GM23248 (cell line): ENCODE measurements at places on chromosomes 2 and 18. TPM values are rescaled to one million over a fixed set of nuclear protein-coding genes. Genes with fewer than 3 reads are reported as not detected.
A peak's percentile ranks its signal among the peaks of the same experiment; 100 is the strongest.

GRCh38 chr2:38554973-38555595 lies 47.6 kb downstream of the HNRNPLL start:
- DNase-seq: peak; percentile 54

- DNase-seq: peak; percentile 34
Measured at GRCh38 chr2:165952741-165953211, 800 bp downstream of the TTC21B start.

The ELOA2 gene
- total RNA-seq: not detected in 2 replicates

DNA sequence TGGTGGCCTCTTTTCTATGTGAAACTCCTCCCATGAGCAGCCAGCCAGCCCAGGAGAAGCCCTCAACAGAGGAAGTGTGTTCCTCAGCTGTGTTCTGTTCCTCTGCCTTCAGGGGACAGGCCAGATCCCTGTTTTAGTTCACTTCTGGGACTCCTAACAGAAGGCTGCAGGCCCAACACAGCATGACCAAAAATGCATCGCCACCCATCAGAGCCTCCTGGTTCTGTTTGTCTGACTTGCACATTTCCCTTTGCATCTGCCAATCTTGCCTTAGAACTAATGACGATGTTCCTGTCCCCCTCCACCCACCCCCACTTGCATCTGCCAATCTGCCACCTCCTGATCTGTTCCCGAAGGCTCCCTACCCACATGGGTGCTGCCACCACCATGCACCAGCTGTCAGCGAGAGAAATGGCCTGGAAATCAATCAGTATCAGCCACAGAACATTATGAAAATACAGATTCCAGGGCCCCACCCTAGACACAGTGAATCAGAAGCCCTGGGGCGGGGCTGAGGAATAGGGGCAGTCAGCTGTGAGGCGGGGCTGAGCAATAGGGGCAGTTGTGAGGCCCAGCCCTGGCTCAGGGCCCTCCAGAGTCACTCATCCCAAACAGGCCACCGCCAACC lies 51.0 kb downstream of the FAM168B start:
- peak; percentile 68 for DNase-seq

DNA sequence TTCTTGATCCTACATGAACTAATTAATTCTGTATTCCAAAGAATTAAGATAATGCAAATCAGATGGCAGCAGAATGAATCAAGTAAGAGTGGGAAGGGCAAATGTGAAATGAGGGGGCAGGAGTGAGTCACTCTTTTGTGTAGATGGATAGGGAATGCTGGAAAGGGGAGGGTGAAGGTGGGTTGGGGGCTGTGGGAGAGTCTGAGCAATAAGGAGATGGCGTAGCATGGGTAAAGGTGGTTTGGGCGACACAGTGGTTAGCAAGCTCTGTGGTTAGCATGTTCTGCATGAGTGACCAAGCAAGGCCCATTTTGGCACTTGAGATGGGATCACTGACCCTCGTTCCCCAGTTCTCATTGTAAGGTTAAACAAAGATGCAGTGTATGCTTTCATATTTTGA lies 20.4 kb downstream of the GPD2 start:
- peak; percentile 51 for DNase-seq

DNA sequence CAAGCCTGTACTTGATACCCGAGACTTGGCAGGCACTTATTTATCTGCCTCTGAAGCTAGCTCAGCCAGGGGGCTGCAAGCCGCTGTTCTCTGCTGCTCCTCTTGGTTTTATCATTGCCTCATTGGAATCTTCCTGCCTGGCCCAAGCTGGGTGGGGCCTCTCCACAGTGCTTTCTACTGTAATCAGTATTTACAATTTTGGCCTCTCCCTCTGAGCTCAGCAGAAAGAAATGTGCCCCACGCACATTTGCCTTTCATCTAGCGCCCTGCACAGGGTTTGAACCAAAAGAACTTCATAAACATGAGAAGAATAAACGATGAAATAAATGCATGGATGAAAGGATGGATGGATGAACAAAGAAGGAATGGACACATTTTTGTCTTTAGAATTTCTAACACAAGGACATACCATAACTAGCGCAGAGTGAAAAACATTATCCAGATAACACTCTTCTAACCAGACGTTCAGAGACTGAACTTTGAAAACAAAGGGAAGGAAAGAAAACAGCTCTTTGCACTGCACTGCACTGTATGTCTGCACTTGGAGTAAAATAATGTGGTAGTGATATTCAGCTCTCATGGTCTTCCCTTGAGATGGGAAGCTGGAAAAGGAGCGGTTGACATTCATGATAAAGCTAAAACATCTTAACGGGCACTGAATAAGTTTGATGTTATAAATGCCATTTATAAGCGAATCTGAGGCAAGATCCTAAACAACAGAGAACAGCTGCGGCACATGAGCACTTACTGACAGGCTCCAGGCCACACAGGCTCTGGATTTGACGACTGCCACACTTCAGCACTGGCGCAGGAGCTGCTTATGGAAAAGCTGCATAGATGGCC lies 86.8 kb upstream of the SP3 start:
- peak; percentile 76 for DNase-seq

DNA sequence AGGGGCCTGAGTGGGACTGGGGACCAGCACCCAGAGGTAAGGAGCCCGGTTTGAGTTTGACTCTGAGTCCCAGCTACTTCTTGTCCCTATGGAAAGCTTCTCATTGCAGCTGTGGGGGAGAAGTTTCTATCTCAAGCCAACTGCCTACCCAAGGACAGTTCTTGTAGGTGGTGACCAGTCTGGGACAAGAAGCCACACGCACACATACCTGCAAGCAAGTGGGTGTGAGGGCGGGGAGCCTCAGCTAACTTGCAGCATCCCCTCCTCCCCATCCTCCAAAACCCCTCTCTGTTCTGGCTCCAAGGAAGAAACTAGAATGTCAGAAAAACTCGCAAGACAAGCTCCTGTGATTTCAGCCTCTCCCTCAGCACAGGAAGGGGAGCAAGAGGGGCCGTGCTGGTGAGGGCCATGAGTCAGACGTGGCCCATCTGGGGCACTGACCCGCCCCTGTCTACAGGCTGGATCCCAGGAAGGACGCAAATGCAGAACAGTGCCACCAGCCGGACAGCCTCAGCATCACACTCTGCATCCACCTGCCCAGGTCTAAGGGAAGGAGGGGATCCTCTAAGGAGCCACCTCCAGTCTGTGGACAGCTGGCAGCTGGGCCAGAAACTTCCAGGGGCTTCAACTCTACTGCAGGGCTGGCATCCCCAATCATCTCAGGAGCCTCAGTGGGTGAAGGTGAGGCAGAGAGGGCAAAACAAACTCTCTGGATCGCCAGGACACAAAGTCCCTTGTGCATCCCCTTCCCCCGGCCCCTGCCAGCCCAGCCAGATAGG lies 103.4 kb downstream of the TNS1 start:
- peak; percentile 97 for DNase-seq

The HOXD1 gene
- total RNA-seq: 0.13 and 0.43 TPM in 2 replicates

GRCh38 chr18:42929181-42929580 lies 186.3 kb downstream of the RIT2 start:
- no peak for DNase-seq

The C2orf92 gene
- total RNA-seq: 1.2 and 3.4 TPM in 2 replicates

DNA sequence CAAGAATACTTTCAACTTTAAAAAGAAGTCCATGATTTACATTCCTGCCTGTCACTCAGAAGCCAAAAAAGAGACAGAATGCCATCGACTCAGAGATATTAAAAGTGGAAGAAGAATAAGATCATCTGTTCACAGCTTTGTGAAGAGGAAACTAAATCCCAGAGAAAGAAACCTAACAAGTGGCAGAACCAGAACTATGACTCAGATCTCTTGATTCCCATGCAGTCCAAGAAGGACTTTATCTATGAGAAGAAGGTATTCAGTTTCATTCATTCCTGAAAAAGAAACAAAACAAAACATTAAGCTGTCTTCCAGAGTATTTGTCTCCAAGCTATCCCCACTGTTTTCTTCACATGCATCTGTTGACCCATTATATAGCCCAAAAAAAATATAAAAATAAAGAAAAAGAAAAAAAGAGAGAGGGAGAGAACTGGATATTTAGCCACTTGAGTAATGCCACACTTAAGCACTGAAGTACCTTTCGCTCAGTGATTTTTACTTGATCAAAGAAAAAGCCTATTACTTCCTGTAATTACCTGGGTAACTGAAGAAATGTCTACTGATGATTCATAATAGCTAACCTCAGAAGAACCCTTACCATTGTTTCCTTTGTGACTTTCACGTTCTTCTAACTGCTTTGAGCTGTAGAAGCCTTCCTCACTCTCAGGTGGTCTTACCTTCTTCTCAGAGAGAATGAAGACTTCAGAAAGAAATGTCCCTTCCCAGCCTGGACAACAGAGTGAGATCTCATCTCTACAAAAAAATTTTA lies 17.7 kb upstream of the AKAIN1 start:
- DNase-seq: no peak

DNA sequence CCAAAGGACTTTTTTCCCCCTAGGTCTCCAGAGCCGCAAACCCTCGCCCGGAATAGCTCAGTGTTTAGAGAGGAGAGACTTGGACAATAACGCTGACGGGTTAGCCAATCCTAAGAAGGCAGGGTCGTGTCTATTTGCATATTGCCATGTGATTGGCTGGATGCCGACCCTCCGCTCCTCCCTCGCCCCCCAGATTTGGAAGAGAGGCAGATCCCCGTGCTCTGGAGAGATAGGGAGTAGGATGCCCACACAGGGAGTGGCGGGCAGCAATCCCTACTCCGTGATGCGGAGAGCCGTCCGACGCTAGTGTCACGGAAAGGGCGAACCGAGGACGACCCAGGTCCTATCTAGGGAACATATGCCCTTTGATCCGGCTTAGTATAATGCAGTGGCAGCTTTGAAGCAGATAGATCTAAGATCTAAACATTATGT lies 1.4 kb downstream of the WNT6 start:
- no peak for DNase-seq

DNA sequence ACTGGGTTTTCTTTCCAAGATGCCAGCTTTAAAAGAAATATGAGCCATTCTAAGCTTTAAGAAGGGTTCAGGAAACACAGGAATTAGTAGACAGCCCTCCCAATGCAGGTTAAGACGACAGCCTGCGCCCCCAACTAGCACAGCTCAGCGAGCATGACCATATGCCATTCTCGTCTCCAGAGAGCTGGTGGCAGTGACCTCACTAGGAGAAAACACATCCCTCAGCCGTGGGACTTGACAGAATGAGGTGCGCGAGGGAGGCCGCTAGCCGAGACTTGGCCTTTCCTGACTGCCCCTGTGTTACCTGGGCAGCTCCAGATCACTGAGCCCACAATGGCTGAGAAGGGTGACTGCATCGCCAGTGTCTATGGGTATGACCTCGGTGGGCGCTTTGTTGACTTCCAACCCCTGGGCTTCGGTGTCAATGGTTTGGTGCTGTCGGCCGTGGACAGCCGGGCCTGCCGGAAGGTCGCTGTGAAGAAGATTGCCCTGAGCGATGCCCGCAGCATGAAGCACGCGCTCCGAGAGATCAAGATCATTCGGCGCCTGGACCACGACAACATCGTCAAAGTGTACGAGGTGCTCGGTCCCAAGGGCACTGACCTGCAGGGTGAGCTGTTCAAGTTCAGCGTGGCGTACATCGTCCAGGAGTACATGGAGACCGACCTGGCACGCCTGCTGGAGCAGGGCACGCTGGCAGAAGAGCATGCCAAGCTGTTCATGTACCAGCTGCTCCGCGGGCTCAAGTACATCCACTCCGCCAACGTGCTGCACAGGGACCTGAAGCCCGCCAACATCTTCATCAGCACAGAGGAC lies 103.9 kb downstream of the MAPK4 start:
- DNase-seq: no peak

The POTEI gene
- total RNA-seq: not detected in 2 replicates

DNA sequence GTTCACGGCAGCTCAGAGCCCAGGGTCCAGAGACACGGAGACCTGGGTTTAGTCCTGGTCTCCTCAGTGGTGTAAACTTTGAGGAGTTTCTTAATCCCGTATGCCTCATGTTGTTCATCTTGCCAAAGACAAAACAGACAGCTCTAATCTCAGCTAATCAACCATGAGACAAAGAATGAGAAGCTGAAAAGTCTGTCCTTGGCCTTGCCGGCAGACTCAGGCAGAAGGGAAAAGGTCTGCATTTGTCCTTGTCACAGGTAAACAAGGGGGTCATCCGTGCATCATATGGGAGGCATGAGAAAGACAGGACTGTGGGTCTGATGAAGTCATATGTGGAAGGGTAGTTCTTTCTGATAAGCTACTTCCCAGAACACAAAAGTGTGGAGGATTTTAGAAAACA lies 1.8 kb upstream of the ARMC9 start:
- no peak for DNase-seq

The EVX2 gene
- not detected in 2 replicates for total RNA-seq

The STEAP3 gene
- total RNA-seq: 29.5 and 30.5 TPM in 2 replicates

DNA sequence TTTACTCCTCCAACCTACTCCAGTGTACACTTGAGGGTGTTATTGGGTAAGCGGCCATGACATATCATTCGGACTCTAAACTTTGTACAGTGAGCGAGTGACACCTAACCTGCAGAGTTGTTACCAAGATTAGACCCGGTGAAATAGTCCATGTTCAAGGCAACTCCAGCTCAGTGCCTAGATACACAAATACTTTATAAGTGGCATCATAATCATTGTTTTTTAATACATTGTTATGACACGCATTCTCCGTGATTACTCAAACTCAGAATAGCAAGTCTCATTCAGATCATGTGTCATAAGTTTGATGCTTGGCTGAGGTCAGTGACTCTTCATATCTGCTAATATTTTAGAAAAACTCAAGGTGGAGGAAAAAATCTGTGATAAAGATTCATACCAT lies 597.8 kb downstream of the DCC start:
- no peak for DNase-seq

DNA sequence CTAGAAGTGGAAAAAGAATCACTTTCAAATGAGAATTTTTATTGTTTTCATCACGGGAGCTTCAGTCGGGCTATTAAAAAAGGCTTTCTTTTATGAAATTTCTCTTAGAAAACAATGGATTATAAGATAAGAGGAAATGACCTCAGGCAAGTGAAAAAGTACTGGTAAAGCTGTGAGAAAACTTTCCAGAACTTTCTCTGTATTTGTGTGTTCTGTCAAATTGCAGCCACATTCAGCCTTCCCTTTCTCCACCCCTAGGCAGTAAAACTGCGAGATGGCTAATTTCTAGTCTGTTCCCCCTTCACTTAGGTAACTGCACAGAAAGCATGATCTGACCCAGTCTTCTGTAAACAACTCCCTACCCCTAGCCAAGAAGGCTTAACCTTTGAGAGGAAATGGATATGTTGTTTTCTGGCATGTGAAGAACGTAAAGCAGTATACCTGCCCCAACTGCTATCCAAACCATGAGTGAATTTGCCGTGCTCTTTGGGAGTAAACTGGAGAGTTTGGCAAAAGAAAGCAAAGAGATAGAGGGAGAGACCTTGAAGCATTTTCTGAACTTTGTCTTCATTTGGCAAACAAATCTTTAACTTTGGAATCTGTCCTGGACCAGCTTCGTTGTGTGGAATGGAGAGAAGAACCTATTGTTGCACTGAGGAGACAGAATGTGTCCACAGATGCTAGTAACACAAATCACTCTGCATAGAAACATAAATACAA lies 105.4 kb downstream of the ETAA1 start:
- no peak for DNase-seq

The VWA3B gene
- total RNA-seq: not detected in 2 replicates

The FEV gene
- not detected in 2 replicates for total RNA-seq

GRCh38 chr2:230267059-230267458 lies 41.5 kb downstream of the SP140 start:
- DNase-seq: no peak

The UGT1A4 gene
- not detected in 2 replicates for total RNA-seq

GRCh38 chr2:26946841-26947784 lies 23.3 kb upstream of the MAPRE3 start:
- DNase-seq: peak; percentile 35

- no peak for DNase-seq
Measured at GRCh38 chr2:130328710-130329109, 14.0 kb upstream of the IMP4 start.

The METTL5 gene
- 23.6 and 29.2 TPM in 2 replicates for total RNA-seq

- DNase-seq: no peak
Measured at GRCh38 chr2:236239276-236240065, 24.7 kb downstream of the ASB18 start.

The CROCC2 gene
- total RNA-seq: under 0.01 and 2.4 TPM in 2 replicates

GRCh38 chr18:76264198-76264875 lies 230.7 kb downstream of the ZNF516 start:
- no peak for DNase-seq
